ENCODE measurements at places on chromosomes 4 and X. TPM values are rescaled to one million over a fixed set of nuclear protein-coding genes. Genes with fewer than 3 reads are reported as not detected.

The CSAG1 gene
- not detected for total RNA-seq

The MAGEC2 gene
- not detected for total RNA-seq

GRCh38 chr4:174494726-174495125 is 27.6 kb downstream of the HPGD start:
- H3K36me3 ChIP-seq: no peaks in the 10 kb centered on the region
- H3K27ac ChIP-seq: no peak overlapping the region
- no peaks in the 10 kb centered on the region for H3K27me3 ChIP-seq
- H3K4me3 ChIP-seq: no peak overlapping the region

GRCh38 chr4:168570466-168570865 is 73.6 kb downstream of the PALLD start:
- H3K27me3 ChIP-seq: no peaks in the 10 kb centered on the region
- H3K4me3 ChIP-seq: no peak overlapping the region
- DNase-seq: no peak
- no peaks in the 10 kb centered on the region for H3K36me3 ChIP-seq
- H3K27ac ChIP-seq: no peak overlapping the region
- no peaks in the 10 kb centered on the region for H3K4me1 ChIP-seq

DNA sequence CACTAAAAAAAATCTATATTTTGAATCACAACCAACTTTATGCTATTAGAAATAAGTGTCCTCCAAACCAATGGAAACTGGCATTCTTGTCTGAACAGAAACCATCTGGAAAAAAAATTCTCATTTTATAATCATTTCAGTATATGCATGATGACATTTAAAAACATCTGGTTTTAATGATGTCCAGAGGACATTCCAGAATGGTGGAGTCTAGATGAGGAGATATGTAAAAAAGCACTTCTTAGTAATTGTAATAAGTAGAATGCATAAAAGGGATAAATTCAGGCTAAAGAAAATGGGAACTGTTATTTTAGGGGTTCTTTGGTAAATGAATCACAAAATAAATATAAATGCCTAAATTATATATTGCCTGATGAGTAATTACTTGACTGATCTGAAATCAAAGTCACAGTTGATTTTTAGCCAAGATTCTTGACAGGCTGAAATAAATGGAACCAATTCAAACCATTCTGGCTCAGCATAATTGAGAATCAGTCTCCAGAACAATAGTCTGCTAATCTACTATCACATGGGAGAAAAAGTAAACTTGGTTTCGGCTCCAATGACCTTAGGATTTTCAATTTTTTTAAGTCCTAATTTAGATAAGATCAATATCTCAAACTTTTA is 636.6 kb downstream of the FAT4 start:
- no peak overlapping the region for H3K27ac ChIP-seq
- H3K4me3 ChIP-seq: no peak overlapping the region
- H3K27me3 ChIP-seq: no peaks in the 10 kb centered on the region

- no peaks in the 10 kb centered on the region for H3K27me3 ChIP-seq
- H3K36me3 ChIP-seq: peaks cover 5% of the 10 kb centered on the region
- no peak for DNase-seq
- no peak overlapping the region for H3K27ac ChIP-seq
These were observed 31.9 kb downstream of the CDKL2 start for GRCh38 chr4:75598390-75598789.

Data from upper lobe of right lung (tissue), 1 donor.